ENCODE measurements at places on chromosomes 1 and 21. TPM values are rescaled to one million over a fixed set of nuclear protein-coding genes. Genes with fewer than 3 reads are reported as not detected.

The SEC16B gene
- 2.4 TPM for total RNA-seq

The C1orf185 gene
- not detected for total RNA-seq

The FTCD gene
- 0.73 TPM for total RNA-seq

The CACHD1 gene
- total RNA-seq = 46.5 TPM

The ACTL8 gene
- not detected for total RNA-seq

The DNAJC28 gene
- total RNA-seq = 5.1 TPM

The HRNR gene
- not detected for total RNA-seq

The INAVA gene
- total RNA-seq = 2.2 TPM

The OPRD1 gene
- 0.36 TPM for total RNA-seq

The RIPK4 gene
- 0.18 TPM for total RNA-seq

The VASH2 gene
- 52.3 TPM for total RNA-seq

The S100A3 gene
- total RNA-seq = not detected

The RNF207 gene
- total RNA-seq = 11.9 TPM

The CD247 gene
- 0.82 TPM for total RNA-seq

The FCGR3A gene
- 6.7 TPM for total RNA-seq

The IRF6 gene
- total RNA-seq = 1.8 TPM

The LYPD8 gene
- total RNA-seq = not detected

The HENMT1 gene
- 17.2 TPM for total RNA-seq

The RGS8 gene
- total RNA-seq = 75.3 TPM

The CNIH3 gene
- 9.9 TPM for total RNA-seq

The PLA2G2D gene
- not detected for total RNA-seq
